Stimulated activated CD4-positive, alpha-beta T cell treated with anti-CD3 and anti-CD28 coated beads, Interleukin-15, amount 100 ng/mL, for 1 hour (primary cell): ENCODE measurements at places on chromosomes 4 and X.

GRCh38 chr4:184274286-184274951, 56.7 kb upstream of the ENPP6 start:
- DNase-seq: no peak

DNA sequence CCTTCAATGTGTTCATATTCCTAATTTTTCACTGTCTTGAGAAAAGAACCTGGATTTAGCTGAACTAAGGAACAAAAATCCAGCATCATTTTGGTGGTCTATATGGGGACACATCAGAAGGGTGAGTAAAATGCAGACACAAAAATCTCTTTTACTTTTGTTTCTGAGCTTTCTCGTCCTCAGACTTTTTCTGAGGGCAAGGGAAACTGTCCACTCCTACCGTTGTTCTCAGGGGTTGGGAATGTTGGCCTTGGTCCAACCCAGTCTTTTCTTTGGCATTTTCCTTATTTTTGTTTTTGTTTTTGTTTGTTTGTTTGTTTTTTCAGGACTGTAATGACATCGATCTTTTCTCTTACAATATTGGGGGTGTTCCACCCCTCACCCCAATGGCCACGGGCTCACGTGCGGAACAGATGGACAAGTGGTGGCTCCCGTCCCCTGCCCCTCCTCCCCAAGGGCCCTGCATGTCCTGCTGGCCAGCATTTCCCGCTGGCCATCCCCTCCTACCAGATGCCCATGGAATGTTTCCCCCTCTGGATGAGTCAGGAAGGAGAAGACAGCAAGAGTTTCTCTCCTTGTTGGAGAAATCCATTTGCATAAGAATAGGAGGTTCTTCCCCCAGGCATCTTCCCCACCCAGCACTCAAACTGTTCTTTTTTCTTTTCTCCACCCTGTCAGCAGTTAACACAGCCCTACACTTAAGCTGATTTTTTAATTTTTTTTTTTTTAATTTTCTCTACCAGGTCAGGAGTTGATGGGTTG, 305.4 kb upstream of the NDST4 start:
- DNase-seq: no peak

DNA sequence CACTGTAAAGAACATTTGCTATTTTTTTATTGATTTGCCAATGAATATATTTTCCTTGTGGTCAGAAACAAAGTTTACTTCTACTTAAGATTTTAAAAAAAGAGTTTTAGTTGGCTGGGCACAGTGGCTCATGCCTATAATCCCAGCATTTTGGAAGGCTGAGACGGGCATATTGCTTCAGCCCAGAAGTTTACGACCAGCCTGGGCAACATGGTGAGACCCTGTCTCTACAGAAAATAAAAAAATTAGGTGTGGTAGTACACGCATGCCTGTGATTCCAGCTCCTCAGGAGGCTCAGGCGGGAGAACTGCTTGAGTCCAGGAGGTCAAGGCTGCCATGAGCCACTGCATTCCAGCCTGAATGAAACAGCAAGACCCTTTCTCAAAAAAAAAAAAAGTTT, 36.8 kb downstream of the LRP2BP start:
- no peak for DNase-seq

DNA sequence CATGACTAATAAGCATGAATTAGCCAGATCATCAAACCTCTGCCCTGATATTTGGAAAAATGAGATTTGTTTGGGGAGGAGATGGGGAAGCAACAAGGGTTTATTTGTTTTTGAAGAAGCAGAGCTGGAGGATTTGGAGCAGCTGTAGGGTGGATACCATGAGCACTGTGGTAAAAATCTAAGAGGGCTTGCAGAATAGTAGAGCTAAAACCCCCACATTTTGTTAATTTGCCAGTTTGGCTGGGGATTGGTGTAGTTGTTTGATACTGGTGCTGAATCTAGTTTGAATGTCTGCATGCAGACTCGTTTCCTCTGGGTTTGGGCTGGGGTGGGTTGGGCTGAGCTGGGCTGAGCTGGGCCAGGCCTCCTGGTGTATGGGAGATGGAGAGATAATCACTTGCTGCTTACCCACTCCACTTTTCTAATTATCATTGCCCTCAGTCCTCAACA, 43.7 kb downstream of the SMAD1 start:
- no peak for DNase-seq

- DNase-seq: no peak
Observed at GRCh38 chr4:71259911-71260331, 78.9 kb upstream of the SLC4A4 start.

GRCh38 chr4:27684610-27685011, 824.0 kb downstream of the STIM2 start:
- no peak for DNase-seq

- DNase-seq: no peak
Observed at GRCh38 chr4:15202481-15202880, 200.2 kb downstream of the CPEB2 start.
